ENCODE measurements at places on chromosomes 2 and 18. TPM values are rescaled to one million over a fixed set of nuclear protein-coding genes. Genes with fewer than 3 reads are reported as not detected.

SLC4A3 gene
- 5.6 TPM for polyA plus RNA-seq

NEU2 gene
- not detected for polyA plus RNA-seq

GKN1 gene
- 0.29 TPM for polyA plus RNA-seq

- DNase-seq: no peak
Measured at GRCh38 chr18:79657342-79657996, 22.1 kb upstream of the CTDP1 start.

- no peak for DNase-seq
Measured at GRCh38 chr2:237722616-237723015, 76.0 kb upstream of the RBM44 start.

- DNase-seq: no peak
Measured at GRCh38 chr2:144567745-144568144, 47.8 kb upstream of the ZEB2 start.

DNA sequence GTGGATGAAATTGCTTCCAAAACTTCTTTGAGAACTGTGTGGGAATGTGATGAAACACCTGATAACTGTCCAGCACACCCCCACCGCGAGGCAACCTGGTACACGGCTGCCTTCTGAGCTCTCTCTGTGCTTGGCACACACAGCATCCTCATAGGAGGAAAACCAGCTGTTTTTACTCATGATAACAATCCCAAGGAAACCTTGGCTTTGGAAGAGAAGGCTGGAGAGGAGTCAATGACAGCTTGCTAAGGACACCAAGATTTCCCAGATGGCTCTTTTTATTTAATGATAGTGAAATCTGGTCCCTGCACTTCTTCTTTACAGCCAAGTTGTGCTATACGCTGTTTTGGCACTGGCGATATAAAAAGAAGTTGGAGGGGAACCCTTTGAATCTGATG lies 232.5 kb upstream of the FN1 start:
- DNase-seq: no peak

GRCh38 chr2:175823002-175823706 lies 178.9 kb downstream of the LNPK start:
- no peak for DNase-seq

GRCh38 chr2:232353096-232353495 lies 25.5 kb upstream of the ALPP start:
- DNase-seq: no peak

DNA sequence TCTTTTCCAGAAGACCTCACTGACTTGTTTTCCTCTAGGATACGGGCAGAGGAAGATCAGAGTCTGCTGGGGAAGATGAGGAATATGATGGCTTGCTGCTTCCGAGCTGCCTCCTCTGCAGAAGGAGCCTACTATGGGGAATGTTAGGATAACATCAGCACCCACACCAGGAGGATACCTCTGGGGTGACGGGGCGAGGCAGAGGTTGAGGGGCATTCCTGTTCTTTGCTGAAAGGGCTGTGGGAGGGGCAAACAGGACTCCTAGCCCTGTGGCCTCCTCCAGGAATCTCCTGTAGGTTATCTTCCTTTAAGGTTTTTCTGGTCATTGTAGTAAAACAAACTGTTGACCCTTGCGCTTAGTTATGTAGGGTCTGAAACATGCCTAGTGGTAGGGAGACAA lies 102.5 kb downstream of the CRIM1 start:
- no peak for DNase-seq

DNA sequence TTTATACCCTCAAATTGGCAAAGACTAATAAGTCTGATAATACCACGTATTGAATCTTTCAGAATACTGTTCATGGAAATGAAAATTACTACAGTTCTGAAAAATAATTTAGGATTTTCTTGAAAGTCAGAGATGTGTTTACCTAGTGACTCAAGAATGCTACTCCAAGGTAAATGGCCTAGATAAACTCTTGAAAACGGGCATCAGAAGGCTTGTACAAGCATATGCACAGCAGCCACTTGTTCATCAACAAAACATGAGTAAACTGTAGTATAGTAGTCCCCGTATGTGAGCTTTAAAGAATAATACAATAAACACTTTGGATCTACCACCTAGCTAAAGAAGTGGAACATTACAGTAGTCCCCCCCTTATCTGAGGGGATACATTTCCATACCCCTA lies 157.5 kb downstream of the THADA start:
- DNase-seq: no peak

GRCh38 chr2:17813742-17814473 lies 2.4 kb upstream of the MSGN1 start:
- no peak for DNase-seq

GRCh38 chr2:149720615-149721014 lies 133.0 kb upstream of the MMADHC start:
- no peak for DNase-seq

DNA sequence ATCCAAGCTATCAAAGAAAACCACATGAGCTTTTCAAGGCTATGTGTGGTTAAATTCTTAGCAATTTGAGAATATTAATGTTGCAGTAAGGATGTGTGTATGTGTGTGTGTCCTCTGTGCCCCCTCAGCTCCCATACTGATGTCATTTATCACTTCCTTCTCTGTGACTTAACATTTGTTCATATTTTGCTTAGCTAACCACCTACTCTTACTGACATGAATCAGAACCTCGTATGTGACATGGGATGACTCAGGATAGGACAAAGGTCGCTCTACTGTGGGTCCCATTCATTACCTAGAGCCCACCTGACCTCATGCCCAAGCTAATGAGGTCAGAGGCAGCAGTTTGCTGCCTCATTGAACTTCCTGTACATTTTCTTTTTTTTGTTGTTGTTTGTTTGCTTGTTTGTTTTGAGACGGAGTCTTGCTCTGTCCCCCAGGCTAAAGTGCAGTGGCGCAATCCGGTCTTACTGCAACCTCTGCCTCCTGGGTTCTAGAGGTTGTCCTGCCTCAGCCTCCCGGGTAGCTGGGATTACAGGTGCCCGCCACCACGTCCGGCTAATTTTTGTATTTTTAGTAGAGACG lies 36.3 kb downstream of the MOGAT1 start:
- DNase-seq: peak; percentile 63

DNA sequence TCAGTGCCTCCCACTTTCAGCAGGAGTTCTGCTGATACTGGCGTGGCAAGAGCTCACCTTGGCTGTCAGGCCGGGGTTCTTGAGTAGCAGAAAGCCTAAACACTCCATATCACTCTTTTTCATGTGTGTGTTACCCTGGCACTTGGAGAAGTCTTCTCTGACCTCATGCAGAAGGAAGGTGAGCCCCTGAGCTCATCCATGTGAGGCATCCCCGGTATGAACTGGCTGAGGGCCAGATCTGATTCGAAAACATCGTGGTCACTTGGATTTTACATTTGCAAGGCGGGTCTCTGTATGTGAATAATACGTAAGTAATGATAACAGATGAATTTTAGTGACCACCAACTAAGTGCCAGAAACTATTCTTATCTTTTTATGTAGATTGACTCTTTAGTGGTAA lies 93.6 kb downstream of the RAPGEF4 start:
- peak; percentile 83 for DNase-seq

Measured in muscle of back (tissue), 13 donors.